Calu3 (cell line): ENCODE measurements at places on chromosomes 3 and 15. TPM values are rescaled to one million over a fixed set of nuclear protein-coding genes. Genes with fewer than 3 reads are reported as not detected.

Gene FAM81A
- total RNA-seq = 16.0 TPM in 2 replicates

Gene SEC62
- 143 and 148 TPM in 2 replicates for total RNA-seq

GRCh38 chr3:114214542-114215341 is 22.6 kb downstream of the ZNF80 start:
- no peaks in the 10 kb centered on the region for H3K4me1 ChIP-seq
- H3K36me3 ChIP-seq = no peaks in the 10 kb centered on the region
- no peak overlapping the region for H3K4me3 ChIP-seq
- no peak for DNase-seq

GRCh38 chr3:114332342-114333179 is 38.7 kb downstream of the TIGIT start:
- H3K4me3 ChIP-seq = no peak overlapping the region
- no peaks in the 10 kb centered on the region for H3K4me1 ChIP-seq
- DNase-seq = no peak
- H3K36me3 ChIP-seq = no peaks in the 10 kb centered on the region
- no peak overlapping the region for H3K27ac ChIP-seq

DNA sequence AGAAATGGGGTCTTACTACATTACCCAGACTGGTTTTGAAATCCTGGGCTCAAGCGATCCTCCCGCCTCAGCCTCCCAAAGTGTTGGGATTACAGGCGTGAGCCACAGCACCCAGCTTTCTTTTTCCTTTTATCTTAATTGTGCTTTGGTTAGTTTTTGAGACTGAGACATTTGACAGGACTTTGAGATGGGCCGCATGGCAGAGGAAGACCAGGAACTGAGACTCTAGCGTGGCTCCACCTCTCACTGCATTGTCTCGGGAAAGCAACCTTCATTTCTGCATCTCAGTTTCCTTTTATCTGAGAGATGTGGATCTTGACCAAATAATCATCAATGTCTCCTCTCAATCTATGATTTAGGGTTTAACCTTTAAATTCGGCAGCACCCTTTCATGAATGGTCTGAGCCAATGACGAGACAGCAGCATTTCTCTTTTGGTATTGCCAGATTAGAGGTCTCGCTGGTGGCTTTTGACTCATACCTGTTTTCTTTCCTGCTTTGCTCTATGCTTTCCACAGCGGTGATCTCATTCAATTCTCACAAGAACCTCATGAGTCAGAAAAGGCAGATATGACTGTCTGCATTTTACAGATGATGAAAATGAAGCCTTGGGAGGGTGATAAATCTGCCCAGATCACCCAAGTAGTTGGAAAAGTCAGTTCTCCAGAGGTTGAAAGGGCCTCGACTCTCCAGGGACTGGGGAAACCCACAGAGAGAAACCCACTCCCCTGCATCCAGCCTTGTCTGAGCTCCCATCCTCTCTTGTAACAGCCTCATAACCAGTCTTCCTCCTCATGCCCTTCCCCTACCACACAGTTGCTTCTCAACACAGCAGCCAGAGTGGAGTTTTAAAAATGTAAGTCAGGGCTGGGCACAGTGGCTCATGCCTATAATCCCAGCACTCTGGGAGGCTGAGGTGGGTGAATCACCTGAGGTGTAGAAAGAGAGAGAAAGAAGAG is 84.8 kb upstream of the FOXB1 start:
- DNase-seq = peak; percentile 36
- peak overlapping the region; percentile 45 for H3K27ac ChIP-seq
- H3K4me1 ChIP-seq = peaks cover 25% of the 10 kb centered on the region
- H3K4me3 ChIP-seq = peak overlapping the region; percentile 37
